ENCODE measurements at places on chromosomes 5 and 9. TPM values are rescaled to one million over a fixed set of nuclear protein-coding genes. Genes with fewer than 3 reads are reported as not detected.

DNA sequence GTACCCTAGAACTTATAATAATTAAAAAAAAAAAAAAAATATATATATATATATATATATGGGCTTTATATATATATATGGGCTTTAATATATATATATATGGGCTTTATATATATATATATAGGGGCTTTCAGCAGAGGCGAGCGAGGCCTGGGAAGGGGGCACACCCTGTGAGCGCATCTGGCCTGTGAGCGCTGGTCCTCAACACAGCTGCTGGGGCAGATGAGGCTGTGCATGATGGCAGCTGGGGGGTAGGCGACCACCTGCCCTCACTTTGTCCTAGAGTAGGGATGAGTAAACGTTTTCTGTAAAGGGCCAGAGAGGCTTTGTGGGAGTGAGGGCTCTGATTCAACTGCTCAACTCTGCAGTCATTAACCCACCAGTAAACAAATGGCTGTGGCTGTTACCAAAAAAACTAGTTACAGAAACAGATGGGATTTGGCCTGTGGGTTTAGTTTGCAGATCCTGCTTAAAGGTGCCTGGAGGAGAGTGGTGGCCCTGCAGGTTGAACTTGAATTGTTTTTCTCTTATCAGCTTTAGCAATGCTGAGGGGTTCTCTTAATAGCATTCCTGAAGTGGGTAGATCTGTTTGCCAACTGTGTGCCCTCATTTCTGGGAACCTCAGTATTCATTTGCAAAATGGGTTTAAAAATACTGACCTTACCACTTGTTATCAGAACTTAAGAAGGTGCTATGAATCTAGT, 88.1 kb upstream of the EPB41L4B start:
- no peaks in the 10 kb centered on the region for H3K27me3 ChIP-seq
- H3K27ac ChIP-seq, result no peak overlapping the region
- no peak for DNase-seq
- H3K4me3 ChIP-seq, result no peak overlapping the region
- H3K4me1 ChIP-seq, result no peaks in the 10 kb centered on the region
- peaks cover 52% of the 10 kb centered on the region for H3K36me3 ChIP-seq

DNA sequence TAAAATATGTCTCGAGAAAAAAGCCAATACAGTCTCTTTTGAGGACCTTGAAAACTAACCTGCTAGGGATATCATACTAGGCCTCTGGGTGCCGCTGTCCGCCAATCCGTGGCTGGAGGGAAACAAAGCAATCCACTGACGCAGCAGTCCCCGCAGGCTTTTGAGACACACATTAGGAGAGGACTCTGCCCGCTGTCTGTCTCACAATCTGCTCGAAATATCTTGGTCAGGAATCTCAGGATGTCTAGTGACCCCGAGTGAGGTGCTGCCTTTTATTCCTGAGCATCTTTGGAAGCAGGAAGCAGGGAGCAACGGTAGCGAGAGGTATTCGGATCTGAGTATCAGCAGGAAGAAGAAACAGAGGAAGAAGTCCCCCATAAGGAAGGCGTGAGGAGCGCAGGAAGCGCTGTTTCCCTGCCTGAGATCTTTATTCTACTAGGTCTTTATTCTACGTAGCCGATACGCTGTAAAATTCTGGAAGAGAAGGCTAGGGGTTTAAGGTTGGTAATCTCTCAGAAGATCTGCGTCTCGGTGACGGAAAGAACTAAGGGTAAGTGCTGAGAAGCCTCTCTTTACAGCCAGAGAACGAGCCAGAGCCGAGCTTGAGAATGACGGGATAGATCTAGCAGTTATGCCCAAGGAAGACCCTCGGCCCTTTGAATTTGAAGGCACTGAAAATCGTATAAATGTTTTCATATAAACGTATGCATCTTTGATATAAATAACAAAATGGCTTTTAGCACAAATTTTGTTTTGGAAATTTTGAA, 4.0 kb upstream of the PCDHGA1 start:
- H3K4me1 ChIP-seq, result no peaks in the 10 kb centered on the region
- H3K27me3 ChIP-seq, result no peaks in the 10 kb centered on the region
- peak overlapping the region; percentile 30 for H3K4me3 ChIP-seq
- DNase-seq, result no peak

ADGRD2 gene
- not detected for total RNA-seq

DNA sequence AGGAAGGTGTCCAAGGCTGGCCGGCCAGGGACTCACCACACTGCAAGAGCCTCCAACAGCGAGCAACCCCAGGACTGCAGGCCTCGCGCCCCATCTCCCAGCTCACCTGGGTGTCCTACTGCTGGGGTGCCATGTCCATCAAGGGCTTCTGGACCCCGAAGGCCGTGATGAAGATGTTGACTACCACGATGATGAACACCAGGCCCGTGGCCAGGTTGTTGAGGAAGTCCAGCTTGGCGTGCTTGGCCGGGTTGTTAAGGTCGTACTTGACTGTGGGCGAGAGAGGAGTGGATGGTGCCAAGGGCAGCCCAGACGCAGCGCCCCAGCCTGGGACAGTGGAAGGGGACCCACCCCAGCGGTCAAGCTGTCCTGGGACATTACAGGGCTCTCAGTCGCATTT, 9.3 kb downstream of the NINJ1 start:
- H3K36me3 ChIP-seq, result peaks cover 8% of the 10 kb centered on the region
- peak; percentile 10 for DNase-seq
- H3K27ac ChIP-seq, result no peak overlapping the region
- H3K4me1 ChIP-seq, result peaks cover 8% of the 10 kb centered on the region

- no peaks in the 10 kb centered on the region for H3K4me1 ChIP-seq
- H3K36me3 ChIP-seq, result no peaks in the 10 kb centered on the region
- H3K4me3 ChIP-seq, result no peak overlapping the region
- no peak overlapping the region for H3K27ac ChIP-seq
Observed at GRCh38 chr5:175387144-175387543, 56.8 kb downstream of the DRD1 start.

TRIM36 gene
- total RNA-seq, result 0.47 TPM

PRR16 gene
- total RNA-seq, result 0.14 TPM
